ENCODE measurements at places on chromosomes 7 and 10. TPM values are rescaled to one million over a fixed set of nuclear protein-coding genes. Genes with fewer than 3 reads are reported as not detected.

Gene PPP1R17
- not detected for total RNA-seq

Gene GALNT17
- 67.8 TPM for total RNA-seq

Gene NKX1-2
- not detected for total RNA-seq

GRCh38 chr7:119572132-119572531 lies 700.8 kb upstream of the KCND2 start:
- DNase-seq = no peak

GRCh38 chr7:27995228-27995627 lies 185.4 kb downstream of the JAZF1 start:
- no peak for DNase-seq

DNA sequence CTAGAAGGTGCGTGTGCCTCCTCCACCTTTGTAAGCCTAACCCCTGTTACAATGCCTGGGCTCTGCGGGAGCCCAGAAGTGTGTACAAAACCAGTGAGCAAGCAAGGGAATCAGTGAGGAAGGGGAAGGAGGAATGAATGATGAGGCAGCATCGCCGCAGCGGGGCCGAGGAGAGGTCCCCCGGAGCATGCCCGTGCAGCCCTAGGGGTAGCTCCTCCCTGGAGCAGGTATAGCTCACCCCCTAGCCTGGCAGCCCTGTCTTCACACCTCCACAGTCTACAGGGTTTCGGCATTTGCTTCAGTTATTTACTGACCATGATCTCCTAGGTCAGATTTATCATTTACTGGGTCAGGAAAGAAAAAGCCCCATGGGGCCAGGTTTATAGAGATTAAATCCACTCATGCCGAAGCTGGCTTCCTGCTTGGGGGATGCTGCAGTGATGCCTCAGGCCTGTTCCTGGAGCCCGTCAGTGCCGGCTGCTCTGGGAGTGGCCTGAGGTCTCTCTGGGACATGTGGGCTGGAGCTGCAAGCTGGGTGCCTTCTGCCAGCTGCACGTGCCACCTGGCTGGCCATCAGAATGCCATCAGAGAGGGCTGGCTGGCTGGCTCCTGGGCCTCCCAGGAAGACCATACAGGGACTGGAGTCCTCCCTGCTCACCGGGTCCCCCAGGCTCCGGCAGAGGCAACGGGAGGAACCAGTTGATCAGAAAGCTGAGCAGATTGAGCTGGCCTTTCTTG lies 138.9 kb downstream of the GRK5 start:
- DNase-seq = peak; percentile 62

- DNase-seq = no peak
Measured at GRCh38 chr7:19095353-19095860, 22.0 kb downstream of the TWIST1 start.

DNA sequence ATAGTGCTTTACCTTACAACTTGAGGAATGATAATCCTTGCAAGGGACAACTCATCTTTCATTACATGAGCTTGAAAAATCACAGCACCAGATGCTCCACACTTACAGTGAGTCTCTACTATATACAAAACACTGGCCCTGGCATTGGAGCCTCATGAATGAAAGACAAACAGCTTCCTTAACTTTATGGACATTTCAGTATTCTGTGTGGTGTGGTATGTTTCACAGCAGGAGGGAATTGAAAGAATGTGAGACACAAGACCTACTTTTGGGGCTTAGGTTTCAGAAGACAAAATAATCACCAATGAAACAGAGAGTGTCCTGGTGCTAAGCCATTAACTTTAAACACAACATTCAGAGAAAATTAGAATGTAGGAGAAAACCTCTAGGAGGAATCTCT lies 1249.6 kb downstream of the XPNPEP1 start:
- no peak for DNase-seq

Data from heart right ventricle (tissue), 16 donors.